ENCODE measurements at places on chromosomes 2 and 18. TPM values are rescaled to one million over a fixed set of nuclear protein-coding genes. Genes with fewer than 3 reads are reported as not detected.

The MC4R gene
- under 0.01 TPM for total RNA-seq

The NBAS gene
- 78.2 TPM for total RNA-seq

The TWIST2 gene
- 4.6 TPM for total RNA-seq

The UPP2 gene
- total RNA-seq = not detected

The DAPL1 gene
- not detected for total RNA-seq

The TSPYL6 gene
- not detected for total RNA-seq

The CHRND gene
- total RNA-seq = not detected

The DPYSL5 gene
- total RNA-seq = not detected

The RND3 gene
- 217 TPM for total RNA-seq

DNA sequence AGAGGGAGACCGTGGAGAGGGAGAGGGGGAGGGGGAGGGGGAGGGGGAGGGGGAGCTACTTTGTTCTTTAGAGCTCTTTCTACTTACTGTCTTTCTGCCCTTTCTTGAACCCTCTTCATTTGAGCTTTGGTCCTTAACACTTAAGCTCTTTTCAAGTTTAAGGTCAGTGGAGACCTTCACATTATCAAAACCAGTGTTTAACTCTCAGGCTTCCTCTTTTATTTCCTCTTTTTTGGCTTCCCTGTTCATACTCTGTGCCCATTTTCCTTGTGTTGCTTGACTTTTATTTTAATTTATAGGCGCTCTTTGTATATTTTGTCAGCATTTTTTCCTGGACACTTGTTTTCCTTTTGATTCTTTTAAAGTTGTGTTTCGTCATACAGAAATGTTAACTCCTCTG is 37.1 kb downstream of the ACSL3 start:
- no peak for DNase-seq

- no peak for DNase-seq
Observed at GRCh38 chr2:167331636-167332232, 443.5 kb downstream of the XIRP2 start.

GRCh38 chr2:17648581-17648980 is 105.0 kb downstream of the SMC6 start:
- DNase-seq = no peak

- DNase-seq = no peak
Observed at GRCh38 chr2:129478902-129479517, 500.5 kb upstream of the RAB6C start.

DNA sequence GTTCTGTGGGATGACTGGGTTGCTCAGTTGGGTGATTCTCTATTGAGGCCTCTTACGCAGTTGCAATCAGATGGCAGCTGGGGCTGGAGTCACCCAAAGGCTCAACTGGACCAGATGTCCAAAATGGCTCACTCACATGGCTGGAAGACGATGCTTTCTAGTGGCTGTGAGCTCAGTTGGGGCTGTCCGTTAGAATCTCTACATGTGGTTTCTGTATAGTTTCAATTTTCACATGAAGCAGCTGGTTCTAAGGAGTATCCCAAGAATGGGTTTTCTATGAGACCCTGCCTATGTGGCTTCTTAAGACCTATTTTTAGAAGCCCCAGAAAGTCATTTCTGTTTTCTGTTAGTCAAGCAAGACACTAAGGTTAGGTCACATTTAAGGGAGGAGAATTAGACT is 4.4 kb downstream of the XRCC5 start:
- DNase-seq = no peak

GRCh38 chr2:233531955-233532354 is 34.6 kb downstream of the USP40 start:
- no peak for DNase-seq

GRCh38 chr2:128277961-128278681 is 40.5 kb downstream of the HS6ST1 start:
- no peak for DNase-seq

DNA sequence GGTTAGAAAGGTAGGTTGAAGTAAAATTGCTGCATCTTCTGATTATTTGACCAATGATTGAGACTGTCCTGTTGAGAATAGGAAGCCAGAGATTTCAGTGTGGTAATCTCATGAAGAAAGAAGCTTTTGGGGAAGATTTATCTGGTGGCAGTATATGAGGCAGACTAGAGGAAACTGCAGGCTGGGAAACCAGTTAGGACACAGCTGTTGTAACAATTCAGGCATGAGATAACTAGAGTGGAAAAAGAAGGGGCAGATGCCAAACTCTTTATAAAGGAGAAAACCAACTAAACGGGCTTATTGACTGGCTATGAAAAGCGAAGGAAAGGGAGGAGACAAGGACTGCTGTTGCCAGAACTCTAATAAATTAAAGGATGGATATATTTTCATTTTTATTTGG is 155.6 kb downstream of the TTC27 start:
- DNase-seq = no peak

- peak; percentile 33 for DNase-seq
Observed at GRCh38 chr2:193523662-193524061, 1328.9 kb upstream of the TMEFF2 start.

DNA sequence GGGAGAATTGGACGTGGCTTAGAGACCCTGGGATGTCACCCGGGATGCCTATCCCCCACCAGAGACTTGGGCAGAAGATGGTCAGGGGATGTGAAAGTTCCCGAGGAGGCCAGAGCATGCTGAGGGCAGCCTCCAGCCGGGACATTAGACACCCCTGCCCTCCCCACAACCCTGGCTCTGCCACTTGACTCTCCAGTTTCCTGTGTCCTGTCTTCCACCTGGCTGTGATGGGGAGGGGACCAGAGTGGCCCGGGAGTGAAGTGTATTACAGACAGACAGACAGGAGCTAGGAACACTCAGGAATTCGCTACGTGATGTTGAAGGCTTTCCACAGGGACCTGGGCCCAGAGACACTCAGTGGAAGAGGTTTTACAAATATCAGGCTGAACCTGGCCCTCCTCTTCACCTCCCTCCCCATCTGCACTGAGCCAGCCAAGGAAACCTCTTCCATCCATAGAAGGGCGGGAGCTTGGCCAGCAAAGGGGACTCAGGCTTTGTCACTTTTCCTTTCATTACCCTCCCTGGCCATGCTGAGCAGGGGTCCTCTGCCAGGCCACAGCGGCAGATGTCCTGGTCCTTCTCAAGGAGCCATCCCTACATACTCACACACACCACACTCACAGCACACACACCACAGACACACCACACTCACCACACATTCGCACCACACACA is 60.7 kb downstream of the SDC1 start:
- DNase-seq = no peak
